Camera-type eye (tissue), 1 donor: ENCODE measurements at places on chromosomes 6 and 20. TPM values are rescaled to one million over a fixed set of nuclear protein-coding genes. Genes with fewer than 3 reads are reported as not detected.

Gene PAQR8
- 24.4 TPM for total RNA-seq

Gene UBD
- total RNA-seq: not detected

Gene ZBP1
- not detected for total RNA-seq

Gene LIN28B
- total RNA-seq: 1.3 TPM

Gene ULBP3
- 4.2 TPM for total RNA-seq

Gene CLPSL1
- total RNA-seq: not detected

Gene CD2AP
- total RNA-seq: 41.7 TPM

Gene HLA-DOA
- total RNA-seq: 0.71 TPM

Gene RRAGD
- total RNA-seq: 33.8 TPM

Gene C6orf15
- total RNA-seq: not detected

Gene HSPA12B
- 17.8 TPM for total RNA-seq

Gene DAAM2
- 28.1 TPM for total RNA-seq

Gene TCF19
- total RNA-seq: 10.0 TPM

Gene CASS4
- 1.4 TPM for total RNA-seq
